ENCODE measurements at places on chromosomes 3 and 15. TPM values are rescaled to one million over a fixed set of nuclear protein-coding genes. Genes with fewer than 3 reads are reported as not detected.

GRCh38 chr3:9725775-9726515 lies 5.6 kb upstream of the BRPF1 start:
- no peak for DNase-seq

The PIK3R4 gene
- 48.2 TPM for polyA plus RNA-seq

GRCh38 chr15:67922971-67923945 lies 83.4 kb upstream of the RNU6-1 start:
- no peak for DNase-seq

The ALDH1A3 gene
- 4.7 TPM for polyA plus RNA-seq

- no peak for DNase-seq
Observed at GRCh38 chr3:90069748-90070147, 962.3 kb downstream of the EPHA3 start.

- DNase-seq, result no peak
Observed at GRCh38 chr3:49791571-49791970, 5.2 kb upstream of the IP6K1 start.

The KIF7 gene
- 10.1 TPM for polyA plus RNA-seq

DNA sequence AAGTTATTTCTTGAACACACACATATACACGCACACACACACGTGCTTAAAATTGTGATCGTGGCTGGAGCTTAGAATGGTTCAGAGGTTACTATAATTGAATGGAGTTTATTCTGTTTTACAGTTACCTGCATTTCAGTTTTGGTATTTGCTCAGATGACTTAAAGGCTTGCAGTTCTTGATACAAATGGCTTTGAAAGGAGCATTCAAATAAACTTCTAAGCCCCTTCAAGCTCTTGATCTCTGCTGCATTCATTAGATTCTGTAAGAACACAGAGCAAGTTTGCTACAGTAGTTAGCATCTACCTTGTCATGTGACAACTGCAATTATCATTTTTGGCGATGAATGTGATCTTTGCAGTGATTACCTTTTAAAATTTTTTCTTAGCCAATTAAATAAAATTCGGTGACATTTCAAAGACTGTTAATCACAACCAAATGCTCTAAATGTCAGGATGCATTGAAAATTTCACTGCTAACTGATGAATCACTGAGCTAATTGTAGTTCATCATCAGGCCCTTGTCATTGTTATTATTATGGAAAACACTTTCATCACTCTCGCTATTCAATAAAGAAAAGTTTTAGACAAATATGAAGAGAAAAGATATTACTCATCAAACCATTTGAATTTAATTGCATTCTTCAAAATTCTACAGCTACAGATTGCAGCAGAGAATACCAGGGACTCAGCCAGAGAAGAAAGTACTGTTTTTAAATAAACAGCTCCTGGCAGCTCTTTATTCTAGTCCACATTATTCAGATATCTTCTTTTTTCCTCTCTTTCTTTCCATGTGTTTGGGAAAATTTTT lies 296.1 kb downstream of the LRTM1 start:
- DNase-seq, result no peak

- no peak for DNase-seq
Observed at GRCh38 chr3:44359146-44359751, 20.7 kb downstream of the TCAIM start.

DNA sequence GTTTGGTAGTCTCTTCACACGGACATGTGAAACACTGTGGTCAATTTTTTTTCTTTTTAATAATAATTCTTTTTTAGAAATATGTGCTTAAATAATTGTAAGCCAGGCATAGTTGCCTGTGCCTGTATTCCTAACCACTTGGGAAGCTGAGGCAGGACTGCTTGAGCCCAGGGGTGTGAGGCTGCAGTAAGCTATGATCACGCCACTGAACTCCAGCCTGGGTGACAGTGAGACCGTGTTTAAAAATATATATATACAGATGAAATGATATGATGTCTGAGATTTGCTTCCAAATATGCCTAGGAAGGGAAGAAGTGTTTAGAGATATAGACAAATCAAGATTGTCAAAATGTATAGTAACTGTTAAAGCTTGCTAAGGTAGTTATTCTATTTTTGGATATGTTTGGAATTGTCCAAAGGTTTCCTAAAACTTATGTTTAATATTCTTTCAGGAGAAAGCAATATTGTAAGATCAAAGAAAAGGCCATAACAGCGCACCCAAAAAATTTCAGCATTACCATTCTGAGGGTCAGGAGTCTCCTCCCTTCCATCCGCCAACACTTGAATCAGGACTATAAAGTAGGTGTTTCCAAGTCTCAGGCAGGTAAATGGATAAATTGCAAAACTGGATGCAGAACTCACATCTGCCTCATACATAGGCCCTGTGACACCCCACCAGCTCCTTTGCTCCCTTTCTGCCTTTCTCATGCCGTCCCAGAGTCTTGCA lies 532 bp upstream of the SELENOT start:
- no peak for DNase-seq

DNA sequence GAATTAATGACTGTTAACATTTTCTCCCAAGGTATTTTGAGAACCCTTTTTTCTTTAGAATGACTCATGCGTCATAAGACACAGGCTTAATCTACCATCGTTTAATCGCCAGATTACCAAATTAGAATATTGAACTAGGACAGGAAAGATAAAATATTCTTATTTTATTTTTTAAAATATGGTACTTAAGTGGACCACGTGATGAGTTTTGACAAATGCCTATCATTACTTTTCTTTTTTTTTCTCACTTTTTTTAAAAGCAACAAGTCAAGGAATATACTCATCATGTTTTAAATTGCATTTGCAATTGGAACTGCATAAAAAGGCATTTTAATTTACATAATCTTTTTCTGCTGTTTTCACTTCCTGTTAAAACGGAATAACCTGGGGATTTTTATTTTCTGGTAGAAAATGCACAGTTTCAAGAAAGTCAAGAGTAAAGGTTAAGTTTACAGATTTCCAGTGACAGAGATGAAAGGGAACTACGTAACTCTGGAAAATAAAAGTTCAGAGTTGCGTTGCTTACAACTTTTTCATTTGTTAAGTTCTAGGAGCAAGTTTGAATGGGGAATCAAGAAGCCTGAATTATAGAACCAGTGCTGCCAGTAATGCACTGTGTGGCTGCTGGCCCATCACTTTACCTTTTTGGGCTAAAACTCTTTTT lies 23.6 kb downstream of the SIAH2 start:
- no peak for DNase-seq

The GMNC gene
- 4.0 TPM for polyA plus RNA-seq

DNA sequence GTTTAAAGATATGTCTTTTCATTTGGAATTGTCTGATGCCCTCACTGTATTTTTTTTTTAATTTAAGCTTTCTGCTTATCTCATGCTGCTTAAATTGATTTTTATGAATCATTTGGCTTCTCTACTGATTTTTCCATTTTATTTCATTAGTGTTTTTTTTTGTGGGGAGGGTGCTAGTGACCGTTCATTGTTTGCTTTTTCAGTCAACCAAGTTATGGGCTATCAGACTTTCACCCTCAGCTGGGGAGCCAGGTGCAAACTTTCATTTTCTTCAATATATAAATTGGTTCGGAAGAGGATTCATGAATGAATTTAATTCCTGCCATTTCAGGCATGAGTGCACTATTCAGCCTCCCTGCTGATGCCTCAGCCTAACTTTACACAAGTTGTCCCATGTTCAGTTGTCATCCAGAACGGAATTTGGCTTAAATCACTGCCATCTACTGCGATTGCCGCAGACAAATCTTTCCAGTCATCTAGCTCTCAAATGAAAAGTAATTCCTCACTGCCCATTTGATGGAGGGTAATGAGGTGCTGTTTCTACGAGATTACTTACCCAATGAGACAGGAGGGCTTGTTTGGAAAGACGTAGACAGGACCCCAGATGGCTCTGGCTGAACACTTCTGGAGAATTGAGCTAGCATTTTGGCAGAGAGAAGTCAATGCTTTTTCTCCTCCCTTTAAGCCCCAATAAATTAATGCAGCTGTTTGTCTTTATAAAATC lies 89.9 kb upstream of the RORA start:
- DNase-seq, result no peak

The TICRR gene
- polyA plus RNA-seq, result 8.5 TPM

DNA sequence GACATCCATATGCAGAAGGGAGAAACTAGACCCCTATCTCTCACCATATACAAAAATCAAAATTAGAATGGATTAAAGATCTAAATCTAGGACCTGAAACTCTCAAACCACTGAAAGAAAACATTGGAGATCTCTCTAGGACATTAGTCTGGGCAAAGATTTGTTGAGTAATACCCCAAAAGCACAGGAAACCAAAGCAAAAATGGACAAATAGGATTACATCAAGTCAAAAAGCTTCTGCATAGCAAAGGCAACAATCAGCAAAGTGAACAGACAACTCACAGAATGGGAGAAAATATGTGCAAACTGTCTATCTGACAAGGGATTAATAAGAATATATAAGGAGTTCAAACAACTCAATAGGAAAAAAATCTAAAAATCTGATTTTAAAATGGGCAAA lies 54.8 kb downstream of the MYO9A start:
- no peak for DNase-seq

DNA sequence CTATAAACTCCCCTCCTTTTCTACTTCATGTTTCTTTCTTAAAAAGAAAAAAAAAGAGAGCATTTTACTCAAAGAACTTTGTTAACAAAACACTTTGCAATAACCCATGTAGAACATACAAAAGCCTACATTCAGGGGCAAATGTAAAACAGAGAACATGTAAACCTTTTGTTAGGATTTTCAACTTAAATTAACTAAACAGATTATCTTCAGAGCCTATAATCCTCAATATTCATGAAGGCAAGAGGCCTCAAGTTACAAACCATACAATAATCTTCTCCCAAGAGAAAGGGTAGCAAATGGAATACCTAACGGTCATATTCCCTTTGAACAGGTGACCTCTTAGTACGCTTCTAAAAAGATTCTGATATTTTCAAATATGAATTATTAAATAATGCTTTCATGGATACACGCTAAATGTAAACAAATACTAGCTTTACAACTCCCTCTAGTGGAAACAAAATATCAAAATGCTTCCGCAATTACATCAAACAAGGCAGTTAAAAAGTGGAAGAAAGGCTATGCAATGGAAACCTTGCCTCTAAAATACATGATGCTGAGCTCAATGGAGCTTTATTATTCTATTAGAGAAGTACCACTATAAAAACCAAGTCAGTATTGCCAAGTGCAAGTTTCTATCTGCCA lies 9.9 kb downstream of the CEP152 start:
- no peak for DNase-seq

- DNase-seq, result no peak
Observed at GRCh38 chr3:39269528-39269927, 10.3 kb downstream of the CX3CR1 start.

The AADAC gene
- polyA plus RNA-seq, result 0.24 TPM

DNA sequence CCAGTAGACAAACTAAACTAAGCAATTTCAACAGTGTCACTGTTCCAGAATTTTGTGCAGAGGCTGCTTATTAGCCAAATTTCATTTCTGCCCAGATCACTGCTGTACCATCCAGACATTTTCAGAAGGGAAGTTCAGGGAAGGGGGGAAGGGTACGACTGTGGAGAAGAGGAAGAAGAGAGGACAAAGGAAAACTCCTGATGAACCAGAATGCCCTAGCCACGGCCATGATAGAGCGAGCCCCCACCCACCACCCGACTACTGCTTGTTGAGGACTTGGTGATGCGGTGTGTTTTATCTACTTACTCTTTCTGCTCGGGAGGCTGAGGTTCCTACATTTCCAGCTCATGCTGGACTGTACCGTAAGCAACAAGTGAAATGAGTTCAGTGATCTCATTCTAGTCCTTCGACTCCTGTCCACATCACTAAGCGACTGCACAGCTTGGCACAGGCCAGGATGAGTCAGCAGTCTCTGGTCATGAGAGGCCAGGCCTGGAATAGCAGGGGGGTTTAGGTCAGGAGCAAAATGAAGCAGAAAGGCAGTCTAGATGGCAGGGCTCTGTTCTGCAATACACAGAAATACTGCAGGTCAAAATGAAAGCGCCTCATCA lies 330.8 kb downstream of the TIGIT start:
- no peak for DNase-seq

DNA sequence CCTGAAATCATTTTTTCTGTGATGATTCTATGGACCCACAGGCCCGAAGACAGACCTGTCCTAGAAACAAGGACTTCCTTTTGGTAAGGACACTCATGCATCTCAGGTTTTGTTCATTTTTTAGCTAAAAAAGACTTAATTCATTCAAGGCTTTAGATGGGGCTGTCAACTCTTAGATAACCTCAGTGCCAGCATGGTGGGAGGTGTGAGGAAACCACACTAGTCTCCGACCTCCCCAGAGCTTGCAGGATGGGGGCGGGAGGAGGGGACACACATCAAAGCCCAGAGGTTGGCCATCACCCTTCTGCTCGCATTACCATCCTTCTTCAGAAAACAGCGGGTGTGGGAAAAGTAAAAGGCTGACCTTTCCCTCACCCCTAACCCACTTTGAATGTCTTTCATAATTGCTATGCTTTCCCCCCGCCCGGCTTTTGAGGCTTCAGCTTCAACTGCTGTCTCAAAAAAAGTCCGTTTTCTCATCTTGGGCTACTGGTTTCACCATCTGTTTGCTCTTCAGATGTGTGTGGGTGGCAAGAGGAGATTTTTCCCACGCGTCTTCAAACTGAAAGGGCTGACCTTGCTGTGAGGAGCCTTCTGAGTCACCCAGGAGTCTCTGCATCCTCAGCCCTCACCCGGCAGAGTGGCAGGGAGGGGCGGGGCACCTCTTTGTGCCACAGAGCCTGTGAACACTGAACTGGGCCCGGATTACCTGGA lies 27.6 kb upstream of the CXCR6 start:
- DNase-seq, result no peak

GRCh38 chr3:193846569-193846968 lies 253.6 kb downstream of the OPA1 start:
- no peak for DNase-seq

The IL20RB gene
- 0.53 TPM for polyA plus RNA-seq

GRCh38 chr15:61151791-61152190 lies 77.3 kb downstream of the RORA start:
- no peak for DNase-seq

- DNase-seq, result no peak
Observed at GRCh38 chr15:36313736-36314280, 265.6 kb upstream of the CDIN1 start.

GRCh38 chr15:24919446-24919845 lies 35.3 kb upstream of the SNRPN start:
- no peak for DNase-seq

DNA sequence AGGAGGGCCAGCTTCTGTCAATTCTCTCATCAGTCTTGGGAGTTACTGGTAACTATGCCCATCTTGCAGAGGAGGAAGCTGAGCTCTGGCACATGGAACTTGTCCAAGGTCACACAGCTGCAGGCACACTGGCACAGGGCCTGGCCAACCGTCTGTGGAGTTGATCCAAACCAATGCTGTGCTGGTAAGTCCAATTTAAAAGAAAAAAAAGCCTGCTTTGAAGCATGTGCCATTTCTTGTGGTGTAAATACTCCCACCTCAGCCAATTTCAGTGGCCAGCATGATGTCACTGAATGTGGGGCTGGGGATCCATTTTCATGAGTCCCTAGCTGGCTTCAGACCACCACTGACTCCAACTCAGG lies 83.4 kb downstream of the CHSY1 start:
- DNase-seq, result no peak
